ENCODE measurements at places on chromosomes 6 and 20.

GRCh38 chr6:126033696-126034095, 47.4 kb downstream of the TRMT11 start:
- DNase-seq: peak; percentile 93

- DNase-seq: no peak
Observed at GRCh38 chr6:42960243-42961019, at the start of gene GNMT. GNMT (plus strand) TSS chr6:42960754; CDS start chr6:42960768, 14 bp downstream.

GRCh38 chr6:161218222-161218621, 55.6 kb downstream of the AGPAT4 start:
- DNase-seq: no peak

DNA sequence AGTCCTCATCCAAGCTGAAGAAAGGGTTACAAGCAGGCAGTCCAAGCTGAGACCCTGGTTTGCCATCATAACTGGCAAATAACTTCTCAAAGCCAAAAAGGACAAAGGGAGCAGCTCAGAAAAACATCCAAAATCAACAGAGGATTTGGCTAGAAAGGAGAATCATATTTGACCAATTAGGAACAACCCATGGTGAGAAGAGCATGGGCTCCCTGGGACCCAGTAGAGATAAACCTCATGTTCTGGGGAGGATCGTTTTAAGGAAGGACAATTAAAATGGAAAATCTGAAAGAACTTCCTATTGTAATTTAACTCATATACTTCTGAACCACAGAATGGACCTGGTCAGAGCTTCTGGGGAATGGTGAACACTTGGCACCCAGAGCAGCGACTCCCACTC, 71.5 kb downstream of the PRND start:
- no peak for DNase-seq

DNA sequence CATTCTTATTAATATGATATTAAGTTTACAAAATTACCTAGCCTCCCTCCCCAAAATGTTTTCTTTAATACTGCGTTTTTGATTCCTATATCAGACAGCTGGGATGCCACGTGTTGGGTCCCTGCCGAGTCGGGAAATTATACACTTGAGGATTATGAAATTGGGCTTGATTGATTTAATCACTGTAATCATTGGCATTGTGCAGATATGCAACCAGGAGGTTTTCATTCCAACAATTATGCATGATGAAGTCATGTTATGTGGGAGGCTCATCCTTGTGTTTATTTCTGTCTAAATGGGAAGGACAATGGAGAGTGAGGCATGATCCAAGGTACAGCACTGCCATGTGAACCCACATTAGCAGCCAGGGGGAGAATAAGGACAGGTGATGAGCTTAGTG, 30.6 kb upstream of the RIPOR2 start:
- no peak for DNase-seq

DNA sequence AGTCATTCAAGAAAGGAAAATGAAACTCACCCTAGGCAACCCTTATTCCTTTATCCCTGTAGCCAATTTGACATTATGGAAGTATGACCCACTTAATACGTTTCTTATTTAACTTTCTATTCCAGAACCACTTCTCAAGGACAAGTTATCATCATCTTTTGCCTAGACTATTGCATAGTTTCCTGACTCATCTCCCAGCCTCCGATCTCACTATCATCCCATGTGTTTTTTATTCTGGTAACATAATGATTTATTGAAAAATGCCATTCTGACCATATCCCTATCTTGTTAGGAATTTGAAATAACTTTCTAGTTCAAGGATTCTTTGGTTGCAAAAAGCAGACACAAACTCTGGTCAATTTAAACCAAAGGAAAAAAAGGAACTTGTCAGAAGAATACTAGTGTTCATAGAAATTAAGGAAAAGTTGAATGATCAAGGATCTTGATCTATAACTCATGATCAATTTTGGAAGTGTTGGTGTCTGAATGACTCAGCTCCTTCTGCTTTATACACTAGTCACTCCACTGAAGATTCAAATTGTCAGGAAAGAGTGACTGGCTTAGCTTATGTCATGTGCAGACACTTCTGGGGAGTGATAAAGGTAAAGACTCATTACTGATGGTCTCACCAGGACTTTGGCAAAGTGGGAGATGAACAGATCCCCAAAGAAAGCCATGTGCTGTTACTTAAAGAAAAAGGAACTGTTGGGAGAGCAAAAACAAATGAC, 8.5 kb upstream of the TINAG start:
- DNase-seq: peak; percentile 90

GRCh38 chr6:94769197-94769596, 808.1 kb upstream of the MANEA start:
- no peak for DNase-seq

DNA sequence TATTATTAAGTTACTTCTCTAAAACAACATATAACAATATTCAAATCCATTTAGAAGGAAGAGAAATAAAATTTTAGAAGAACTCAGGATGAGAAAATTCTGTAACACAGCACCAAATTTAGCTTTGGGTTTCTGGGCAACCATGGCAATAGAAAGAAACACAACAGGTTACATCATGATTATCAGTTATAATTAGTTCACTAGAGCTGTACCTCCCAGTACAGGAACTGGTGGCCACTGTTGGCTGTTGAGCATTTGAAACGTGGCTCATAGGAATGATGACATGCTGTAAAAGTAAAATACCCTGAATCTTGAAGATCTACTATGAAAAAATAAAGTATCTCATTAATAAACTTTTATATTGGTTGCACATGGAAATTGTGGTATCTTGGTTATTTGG, 23.7 kb upstream of the MAP3K4 start:
- no peak for DNase-seq

GRCh38 chr20:53834062-53834442, 236.3 kb downstream of the BCAS1 start:
- DNase-seq: peak; percentile 19

DNA sequence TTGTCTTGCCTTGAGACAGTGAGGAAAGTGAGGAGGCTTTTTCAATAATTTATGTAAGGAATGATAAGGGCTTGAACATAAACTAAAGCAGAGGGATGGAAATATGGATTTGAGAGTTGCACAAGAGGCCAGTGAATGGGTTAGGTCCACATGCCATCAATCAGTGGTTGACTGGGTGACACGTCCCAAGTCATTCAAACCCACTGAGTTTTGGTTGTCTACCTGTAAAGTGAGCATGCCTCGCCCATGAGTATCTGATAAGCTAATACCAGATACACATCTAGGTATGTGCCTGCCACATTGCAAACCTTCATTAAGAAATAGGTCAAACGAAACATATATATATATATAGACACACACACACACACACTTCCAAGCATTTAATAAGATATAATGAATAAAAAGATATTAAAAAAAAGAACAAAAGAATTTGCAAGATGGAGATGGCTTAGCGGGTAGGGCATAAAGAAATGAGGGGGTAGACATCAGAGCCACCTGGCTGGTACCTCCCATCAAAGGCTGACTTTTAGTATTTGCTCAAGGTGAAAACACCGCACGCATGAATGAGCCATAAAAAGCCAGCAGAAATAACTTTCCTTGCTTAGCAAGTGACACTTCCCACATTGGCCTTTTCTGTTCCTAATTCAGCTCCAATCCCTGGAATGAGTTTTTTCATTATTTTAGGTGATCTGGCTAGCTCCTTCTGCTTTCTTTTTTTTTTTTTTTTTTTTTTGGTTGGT, 109.1 kb upstream of the GGTLC1 start:
- DNase-seq: no peak

GRCh38 chr6:10847684-10848083, 9.3 kb upstream of the MAK start:
- DNase-seq: no peak

GRCh38 chr6:54515713-54516112, 207.5 kb downstream of the TINAG start:
- peak; percentile 8 for DNase-seq

- DNase-seq: no peak
Observed at GRCh38 chr6:158565122-158565429, 5.2 kb downstream of the TMEM181 start.

All from fibroblast of upper back skin (primary cell).